Activated CD8-positive, alpha-beta memory T cell treated with anti-CD3 and anti-CD28 coated beads for 1 hour (primary cell): ENCODE measurements at places on chromosomes 4 and X.

DNA sequence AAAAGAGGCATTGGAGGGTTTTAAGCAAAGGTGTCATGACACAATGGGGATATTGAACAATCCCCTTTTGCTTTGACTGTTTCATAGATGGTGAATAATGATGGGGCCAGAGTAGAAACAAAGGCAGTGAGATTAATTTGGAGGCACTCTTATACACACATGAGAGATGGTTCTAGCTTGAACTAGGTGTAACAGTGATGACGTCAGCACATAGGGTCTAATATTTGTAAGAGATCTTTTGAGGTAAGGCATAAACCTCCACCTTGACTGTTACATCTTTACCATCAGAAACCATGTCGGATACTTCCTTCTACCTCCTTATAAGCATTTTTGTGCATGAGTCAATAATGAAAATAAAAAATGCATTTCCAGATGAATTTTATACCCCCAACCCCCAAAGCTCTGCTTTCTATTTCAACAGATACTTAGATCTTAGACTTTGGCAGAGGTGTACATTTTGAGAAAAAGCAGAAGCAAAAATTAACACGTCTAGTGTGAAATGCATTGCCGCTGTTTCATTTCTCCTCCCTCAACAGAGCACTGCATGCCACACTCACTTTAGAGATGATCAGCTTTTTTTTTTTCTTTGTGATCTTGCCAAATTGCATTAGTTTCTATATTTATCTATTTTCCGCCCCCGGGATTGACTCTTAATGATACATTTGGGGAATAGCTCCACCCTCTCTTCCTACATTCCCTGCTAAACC, 87.2 kb downstream of the HS3ST1 start:
- DNase-seq: no peak

- DNase-seq: no peak
These were observed 11.5 kb downstream of the DCLK2 start for GRCh38 chr4:150089732-150090131.

GRCh38 chr4:153759407-153760316, at the start of gene RNF175:
RNF175 (minus strand) TSS chr4:153760024; CDS start chr4:153759862, 162 bp downstream.
- DNase-seq: no peak

- DNase-seq: no peak
These were observed 88.2 kb downstream of the RBM46 start for GRCh38 chr4:154869301-154869700.

GRCh38 chr4:4601803-4602369, 60.0 kb upstream of the STX18 start:
- DNase-seq: no peak

DNA sequence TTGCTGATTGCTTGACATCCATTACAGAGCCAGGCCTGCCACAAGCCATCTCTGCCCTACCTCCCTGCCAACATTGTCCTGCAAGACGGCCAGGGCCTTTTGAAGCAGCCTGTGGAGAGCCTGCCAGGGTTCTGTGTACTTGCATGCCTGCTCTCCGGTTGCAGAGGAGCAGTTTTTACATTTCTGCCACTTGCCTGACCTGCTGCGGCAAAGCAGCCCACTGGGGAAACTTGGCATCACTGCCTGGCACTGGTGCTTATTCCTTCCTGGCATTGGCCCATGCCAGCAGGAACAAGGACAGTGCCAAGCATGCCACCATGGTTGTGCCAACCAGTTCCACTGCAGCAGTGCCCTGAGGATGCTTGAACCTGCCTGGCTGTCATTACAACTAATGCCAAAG, 167.1 kb downstream of the NHS start:
- no peak for DNase-seq
